Epithelial cell of umbilical artery (primary cell): ENCODE measurements at places on chromosomes 6 and 20. TPM values are rescaled to one million over a fixed set of nuclear protein-coding genes. Genes with fewer than 3 reads are reported as not detected.

EYA4 gene
- 0.32 and 0.61 TPM in 2 replicates for total RNA-seq

PCMTD2 gene
- 47.1 and 67.0 TPM in 2 replicates for total RNA-seq

GNAS-AS1 gene
- total RNA-seq: under 0.01 and 0.15 TPM in 2 replicates

PRPH2 gene
- total RNA-seq: under 0.01 and 0.30 TPM in 2 replicates

GMNN gene
- total RNA-seq: 32.8 and 43.3 TPM in 2 replicates

PRKN gene
- total RNA-seq: 0.15 and 0.97 TPM in 2 replicates

MICB gene
- 23.4 and 50.3 TPM in 2 replicates for total RNA-seq

ZNF311 gene
- total RNA-seq: 0.30 and 0.32 TPM in 2 replicates

ERVFRD-1 gene
- total RNA-seq: not detected in 2 replicates

NKX2-2 gene
- total RNA-seq: not detected in 2 replicates

SOD2 gene
- total RNA-seq: 42.9 and 248 TPM in 2 replicates

SCRT2 gene
- total RNA-seq: not detected in 2 replicates

CNR1 gene
- not detected in 2 replicates for total RNA-seq

MAVS gene
- 12.0 and 12.9 TPM in 2 replicates for total RNA-seq

TSBP1 gene
- total RNA-seq: not detected in 2 replicates

SPATS1 gene
- total RNA-seq: not detected in 2 replicates

CFB gene
- total RNA-seq: 1.3 and 7.9 TPM in 2 replicates

PDE7B gene
- total RNA-seq: 13.6 and 18.8 TPM in 2 replicates

BHLHE23 gene
- total RNA-seq: not detected in 2 replicates

CALHM4 gene
- under 0.01 and 0.46 TPM in 2 replicates for total RNA-seq

ANKRD6 gene
- total RNA-seq: 4.1 and 4.9 TPM in 2 replicates

AIG1 gene
- total RNA-seq: 16.6 and 22.9 TPM in 2 replicates

SPTLC3 gene
- under 0.01 and 2.9 TPM in 2 replicates for total RNA-seq

TEAD3 gene
- total RNA-seq: 0.32 and 0.61 TPM in 2 replicates

ZNF165 gene
- 0.46 and 0.65 TPM in 2 replicates for total RNA-seq

ASXL1 gene
- total RNA-seq: 25.3 and 32.1 TPM in 2 replicates

TSPYL1 gene
- 58.8 and 91.5 TPM in 2 replicates for total RNA-seq

PGK2 gene
- total RNA-seq: not detected in 2 replicates

BPIFB1 gene
- not detected in 2 replicates for total RNA-seq

MCM8 gene
- 10.1 and 17.0 TPM in 2 replicates for total RNA-seq

FKBP1C gene
- total RNA-seq: 0.97 TPM in 1 of 2 replicates, not detected in the other

FRK gene
- total RNA-seq: under 0.01 TPM in 1 of 2 replicates, not detected in the other

SUMO4 gene
- total RNA-seq: 0.32 and 1.7 TPM in 2 replicates
